NK-92 treated with Interleukin-12 subunit alpha and Interleukin-12 subunit beta, amount 100 ng/mL, for 24 hours (cell line): ENCODE measurements at places on chromosomes 7 and 10.

DNA sequence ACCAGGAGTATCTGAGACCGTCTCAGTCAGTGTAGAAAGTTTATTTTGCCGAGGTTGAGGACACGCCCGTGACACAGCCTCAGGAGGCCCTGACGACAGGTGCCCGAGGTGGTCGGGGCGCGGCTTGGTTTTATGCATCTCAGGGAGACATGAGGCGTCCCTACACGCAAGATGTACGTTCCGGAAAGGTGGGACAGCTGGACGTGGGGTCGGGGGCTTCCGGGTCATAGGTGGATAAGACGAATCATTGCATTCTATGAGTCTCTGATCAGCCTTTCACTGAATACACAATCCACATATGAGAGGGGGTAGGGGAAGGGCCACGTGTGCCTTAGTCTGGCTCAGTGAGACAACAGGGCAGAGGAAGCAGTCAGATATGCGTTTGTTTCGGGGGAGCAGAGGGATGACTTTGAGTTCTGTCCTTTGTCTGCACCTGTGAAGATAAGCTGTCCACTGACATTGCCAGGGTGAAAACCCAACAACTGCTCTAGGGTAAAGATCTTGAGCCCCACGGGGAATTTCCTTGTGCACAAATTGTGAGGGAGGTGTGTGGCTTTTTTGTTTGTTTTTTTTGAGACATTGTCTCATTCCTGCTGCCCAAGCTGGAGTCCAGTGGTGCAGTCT is 66.2 kb downstream of the DNAJB6 start:
- no peak for DNase-seq

DNA sequence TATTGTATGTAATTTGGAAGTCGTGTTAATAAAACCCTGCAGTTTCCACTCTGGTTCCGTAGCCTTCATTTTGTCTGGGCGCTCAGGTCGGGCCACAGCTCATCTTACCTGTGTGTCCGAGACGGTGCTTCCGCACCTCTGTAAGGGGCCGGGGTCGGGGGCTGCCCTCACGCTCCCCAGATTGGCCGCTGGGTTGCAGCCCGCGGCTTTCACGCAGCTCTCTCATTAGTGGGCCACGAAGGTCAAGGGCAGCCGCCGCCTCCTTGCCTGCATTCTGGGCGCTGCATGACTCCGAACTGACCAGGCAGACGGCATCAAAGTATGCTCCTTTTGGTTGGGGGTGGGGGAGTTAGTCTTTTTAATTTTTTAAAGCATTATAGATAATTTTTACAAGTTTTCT is 30.8 kb downstream of the SHH start:
- DNase-seq, result no peak

- DNase-seq, result no peak
Observed at GRCh38 chr10:69315100-69315542, 36.8 kb downstream of the HK1 start.

- DNase-seq, result no peak
Observed at GRCh38 chr10:29343607-29344038, 54.8 kb downstream of the LYZL1 start.

DNA sequence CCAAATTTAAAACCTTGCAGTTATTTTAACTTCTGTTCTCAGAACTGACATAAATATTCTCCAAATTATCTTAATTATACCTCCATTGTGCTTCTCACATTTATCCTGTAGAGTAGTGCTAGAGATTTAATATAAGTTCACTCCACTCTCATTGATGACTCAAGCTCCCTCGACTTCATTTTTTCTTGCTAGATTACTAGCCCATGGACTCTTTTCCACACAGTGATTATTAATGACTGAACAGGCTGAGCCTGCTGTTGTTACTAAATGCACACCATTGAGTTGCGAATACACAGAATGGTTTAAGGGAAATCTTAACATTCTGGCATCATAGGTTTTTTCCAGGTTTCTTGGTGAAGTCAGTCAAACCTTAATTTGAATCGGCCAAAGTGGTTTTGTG is 179.5 kb upstream of the AKR1E2 start:
- DNase-seq, result no peak

DNA sequence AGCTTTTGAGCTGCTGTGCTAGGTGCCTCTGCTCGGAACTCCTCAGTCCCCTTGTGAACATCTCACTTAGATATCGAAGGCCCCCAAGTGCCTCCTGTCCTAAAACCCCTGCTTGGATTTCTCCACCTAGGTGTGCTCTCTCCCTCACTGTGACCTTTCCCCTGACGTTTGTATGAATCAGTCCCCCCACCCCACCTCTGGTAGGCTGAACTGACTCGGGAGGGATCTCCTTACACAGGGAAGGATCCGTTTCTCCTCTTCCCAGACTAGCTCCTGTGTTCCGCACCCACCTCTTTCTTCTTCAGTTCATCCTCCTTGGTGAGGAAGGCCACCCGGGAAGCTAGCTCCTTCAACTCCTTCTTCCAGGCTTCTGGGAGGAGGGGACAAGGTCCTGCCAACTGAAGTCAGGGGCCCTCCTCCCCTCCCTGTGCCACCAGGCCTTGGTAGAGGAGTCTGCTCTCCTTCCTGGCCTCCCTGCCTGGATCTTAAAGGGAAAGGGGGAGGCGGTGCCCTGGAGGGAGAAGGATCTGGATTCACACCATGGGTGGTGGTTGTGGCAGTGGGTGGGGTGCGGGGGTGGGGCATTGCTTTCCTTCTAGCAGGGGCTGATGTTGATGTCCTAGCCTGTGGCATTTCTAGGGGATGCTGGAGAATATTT is 6.8 kb downstream of the TBATA start:
- DNase-seq, result no peak

DNA sequence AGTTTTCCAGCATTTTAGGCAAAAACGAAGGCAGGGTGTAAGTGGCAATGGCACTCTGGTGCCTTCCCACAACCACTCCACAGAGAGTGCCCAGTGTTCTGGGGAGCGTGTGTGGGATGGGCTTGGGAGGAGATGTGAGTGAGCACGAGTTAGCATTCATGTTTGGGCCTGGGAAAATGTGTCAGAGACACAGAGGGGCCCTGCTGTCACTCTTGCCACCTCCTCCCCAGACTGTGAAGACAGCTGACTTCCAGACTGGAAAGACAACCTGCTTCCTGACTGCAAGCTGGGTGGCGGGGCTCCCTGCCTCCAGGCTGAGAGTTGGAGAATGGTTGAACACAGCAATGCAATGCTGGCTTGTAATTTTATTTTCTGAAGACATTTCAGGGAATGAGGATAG is 454.5 kb upstream of the ZMIZ1 start:
- DNase-seq, result no peak

- DNase-seq, result no peak
Observed at GRCh38 chr10:11748866-11749265, 6.7 kb downstream of the ECHDC3 start.

GRCh38 chr7:665736-666453 is 60.6 kb upstream of the DNAAF5 start:
- no peak for DNase-seq

GRCh38 chr10:9342885-9343570 is 1288.5 kb downstream of the GATA3 start:
- no peak for DNase-seq

DNA sequence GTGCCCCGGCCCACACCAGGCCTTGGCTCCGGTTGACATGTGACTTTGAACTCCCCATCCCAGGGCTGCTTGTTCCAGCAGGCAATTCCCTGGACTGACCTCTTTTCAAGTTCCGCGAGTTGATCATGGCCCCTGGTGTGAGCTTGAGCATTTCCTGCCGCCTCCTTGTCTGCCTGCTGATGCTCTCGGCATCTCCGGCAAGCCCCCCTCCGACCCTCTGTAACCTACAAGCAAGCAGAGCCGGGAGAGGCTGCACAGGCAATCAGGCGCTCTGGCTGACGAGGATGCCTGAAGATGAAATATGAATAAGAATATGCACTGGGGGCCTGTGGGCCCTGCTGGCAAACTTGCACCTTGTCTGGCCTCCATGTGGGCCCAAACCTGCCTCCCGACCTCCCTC is 304.9 kb upstream of the MKI67 start:
- no peak for DNase-seq

DNA sequence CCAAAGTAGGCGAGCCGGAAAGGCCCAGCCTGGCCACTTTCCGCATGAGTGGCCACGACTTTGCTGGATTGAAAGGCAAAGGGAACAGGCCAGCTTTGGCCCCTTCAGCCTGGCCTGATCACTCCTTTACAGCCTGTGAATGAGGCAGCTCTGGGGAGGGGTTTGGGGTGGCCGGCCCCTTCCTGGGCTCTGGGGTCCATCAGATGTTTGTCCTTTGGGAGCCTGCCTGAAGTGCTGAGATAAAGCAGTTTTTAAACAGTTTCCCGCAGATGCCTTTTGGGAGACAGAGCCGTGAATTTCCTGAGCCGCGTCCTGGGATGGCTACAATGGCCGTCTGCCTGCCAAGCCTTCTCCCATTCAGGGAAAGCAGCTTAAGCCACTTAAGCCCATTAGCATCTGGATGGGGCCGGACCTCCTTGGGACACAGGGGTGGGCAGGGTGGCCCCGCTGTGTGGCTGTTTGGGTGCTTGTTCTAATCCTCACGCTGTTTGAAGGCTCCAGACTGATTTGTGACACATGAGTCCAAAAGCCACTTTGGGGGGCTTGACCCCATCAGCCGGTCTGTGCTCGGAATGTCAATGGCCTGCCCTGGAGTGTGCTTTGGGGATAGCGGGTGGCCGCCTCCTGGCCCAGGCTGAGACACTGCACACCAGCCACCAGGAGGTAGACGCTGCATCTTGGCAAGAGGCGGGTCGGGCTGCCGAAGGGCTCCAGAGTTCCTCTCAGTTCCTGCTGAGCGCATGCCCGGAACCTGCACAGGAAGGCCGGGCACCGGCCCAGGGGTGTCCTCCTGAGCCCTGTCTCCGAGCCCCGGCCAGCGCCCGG is 38.9 kb downstream of the NKX6-2 start:
- no peak for DNase-seq

DNA sequence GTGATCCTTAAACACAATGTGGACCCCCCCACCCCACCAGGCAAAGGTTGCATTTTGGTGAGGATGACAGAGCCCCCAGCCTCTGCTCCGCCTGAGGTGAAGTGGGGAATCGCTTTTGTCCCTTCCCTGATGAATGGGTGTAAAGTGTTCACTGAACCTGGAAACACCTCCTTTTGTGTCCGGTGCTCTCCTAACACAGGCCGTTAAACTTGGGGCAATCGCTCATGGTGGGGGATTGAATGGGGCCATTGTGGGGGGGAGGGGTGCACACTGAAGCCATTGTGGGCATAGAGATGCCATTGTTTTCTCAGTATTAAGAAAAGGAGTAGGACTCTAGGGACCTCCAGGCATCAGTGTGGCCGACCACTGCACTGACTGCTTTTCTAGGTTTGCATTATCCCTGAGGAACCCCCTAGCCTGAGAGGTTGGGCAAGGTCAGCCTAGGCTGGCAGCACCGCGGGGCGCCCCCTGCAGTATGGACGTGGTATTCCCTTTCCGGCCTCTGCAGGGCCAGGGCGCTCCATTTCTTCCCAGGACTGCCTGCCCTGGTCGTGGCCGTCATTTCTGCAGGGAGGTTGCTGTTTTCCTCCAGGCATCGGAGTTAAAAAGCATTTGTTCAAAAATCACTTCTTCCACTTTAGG is 158.3 kb downstream of the TCF7L2 start:
- DNase-seq, result no peak

- DNase-seq, result no peak
Observed at GRCh38 chr7:70539205-70539604, 592.7 kb upstream of the GALNT17 start.

DNA sequence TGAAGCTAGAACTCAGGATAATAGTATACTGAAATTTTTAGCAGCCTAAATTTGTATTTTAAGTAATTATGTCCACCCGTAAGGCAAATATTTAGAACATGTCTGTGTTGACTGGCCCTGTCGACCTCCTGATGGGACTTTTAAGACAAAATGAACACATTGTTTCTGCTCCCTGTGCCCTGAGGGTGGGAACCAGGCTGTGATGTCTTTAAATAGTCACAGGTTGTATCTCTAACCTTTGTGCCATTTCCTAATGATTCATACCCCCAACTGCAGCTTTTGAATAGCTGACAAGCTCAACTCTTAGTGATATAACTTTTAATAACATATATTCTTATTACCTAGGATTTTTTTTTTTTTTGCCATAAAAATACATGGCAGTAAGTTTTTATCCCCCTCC is 494.9 kb upstream of the AKR1E2 start:
- DNase-seq, result no peak

GRCh38 chr7:156179872-156180390 is 367.7 kb upstream of the SHH start:
- no peak for DNase-seq

DNA sequence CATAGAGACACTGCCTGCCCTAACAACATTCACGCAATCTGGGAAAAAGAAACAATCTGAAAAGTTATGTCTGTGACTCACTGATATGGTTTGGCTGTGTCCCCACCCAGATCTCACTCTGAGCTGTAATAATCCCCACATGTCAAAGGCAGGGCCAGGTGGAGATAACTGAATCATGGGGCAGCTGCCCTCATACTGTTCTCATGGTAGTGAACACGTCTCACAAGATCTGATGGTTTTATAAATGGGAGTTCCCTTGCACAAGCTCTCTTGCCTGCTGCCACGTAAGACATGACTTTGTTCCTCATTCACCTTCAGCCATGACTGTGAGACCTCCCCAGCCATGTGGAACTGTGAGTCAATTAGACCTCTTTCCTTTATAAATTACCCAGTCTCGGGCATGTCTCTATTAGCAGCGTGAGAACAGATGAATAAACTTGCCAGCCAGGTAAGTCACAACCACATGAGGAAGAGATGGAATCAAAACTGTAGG is 341.5 kb upstream of the AOAH start:
- no peak for DNase-seq

- DNase-seq, result no peak
Observed at GRCh38 chr7:151706277-151707104, 170.4 kb downstream of the PRKAG2 start.

- DNase-seq, result no peak
Observed at GRCh38 chr10:71729161-71729636, 9.6 kb upstream of the C10orf105 start.

GRCh38 chr7:18536486-18536885 is 40.9 kb downstream of the HDAC9 start:
- no peak for DNase-seq

GRCh38 chr10:68280758-68281157 is 48.8 kb upstream of the ATOH7 start:
- DNase-seq, result no peak

DNA sequence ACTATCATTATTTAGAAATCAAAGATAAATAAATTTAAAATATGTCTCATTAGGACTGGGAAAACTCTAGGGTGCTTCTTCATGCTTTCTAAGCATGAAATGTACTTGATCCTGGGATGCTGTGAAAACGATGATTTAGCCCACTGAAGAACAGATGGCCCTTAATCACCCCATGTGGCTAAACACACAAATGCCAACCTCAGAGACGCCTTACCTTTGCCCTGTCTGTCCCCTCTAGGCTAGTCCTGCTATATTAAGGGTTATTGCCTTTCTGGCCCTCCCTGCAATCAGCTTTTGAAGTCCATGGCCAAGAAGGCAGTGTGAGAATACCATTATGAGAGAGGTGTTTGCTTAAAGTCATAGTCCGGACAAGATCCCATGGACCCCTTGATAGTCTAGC is 217.2 kb downstream of the TWIST1 start:
- no peak for DNase-seq

DNA sequence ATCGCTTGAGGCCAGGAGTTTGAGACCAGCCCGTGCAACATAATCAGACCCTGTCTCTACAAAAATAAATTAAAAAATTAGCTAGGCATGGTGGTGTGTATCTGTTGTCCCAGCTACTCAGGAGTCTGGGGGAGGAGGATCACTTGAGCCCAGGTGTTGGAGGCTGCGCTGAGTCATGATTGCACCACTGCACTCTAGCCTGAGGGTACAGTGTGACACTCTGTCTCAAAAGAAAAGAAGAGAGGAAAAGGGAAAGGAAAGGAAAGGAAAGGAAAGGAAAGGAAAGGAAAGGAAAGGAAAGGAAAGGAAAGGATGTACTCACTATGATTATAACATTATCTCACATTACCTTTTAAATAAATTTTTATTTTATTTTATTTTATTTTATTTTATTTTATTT is 56.5 kb upstream of the MPP7 start:
- DNase-seq, result no peak
